ENCODE measurements at places on chromosomes 12 and 14.

DNA sequence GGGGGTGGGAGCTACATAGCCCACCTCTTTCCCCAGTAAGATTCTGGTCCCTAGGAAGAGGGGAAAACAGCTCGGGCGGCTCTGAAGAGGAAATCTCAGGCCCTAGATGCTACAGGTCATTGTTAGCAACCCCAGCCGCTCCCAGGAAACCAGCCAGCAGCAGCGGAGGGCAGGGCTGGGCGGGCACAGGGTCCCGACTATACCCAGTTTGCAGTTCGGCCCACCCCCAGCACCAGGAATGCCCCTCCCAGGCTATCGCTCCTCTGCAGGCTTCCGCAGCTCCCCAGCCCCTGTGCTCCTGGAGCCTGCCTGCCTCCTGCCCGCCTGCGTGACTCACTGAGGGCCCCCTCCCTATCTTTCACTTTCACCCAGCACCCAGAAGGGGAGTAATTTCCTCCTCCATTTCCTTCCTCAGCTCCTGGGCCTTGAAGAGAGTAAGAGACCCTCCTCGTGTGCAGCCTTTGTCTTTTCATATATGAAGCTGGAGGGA, 27.2 kb upstream of the PNMA1 start:
- peak; percentile 81 for DNase-seq

DNA sequence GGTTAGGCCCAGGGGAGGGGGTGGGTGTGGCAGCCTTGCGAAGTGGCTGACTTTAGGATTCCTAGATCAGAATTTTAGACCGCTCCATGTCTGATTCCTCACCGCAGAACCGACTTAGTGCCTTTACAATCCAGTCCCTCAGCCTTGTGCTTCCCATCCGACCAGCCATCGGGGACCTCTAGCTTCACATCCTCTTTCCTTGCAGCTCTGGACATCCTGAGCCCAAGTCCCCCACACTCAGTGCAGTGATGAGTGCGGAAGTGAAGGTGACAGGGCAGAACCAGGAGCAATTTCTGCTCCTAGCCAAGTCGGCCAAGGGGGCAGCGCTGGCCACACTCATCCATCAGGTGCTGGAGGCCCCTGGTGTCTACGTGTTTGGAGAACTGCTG, 557 bp downstream of the COPS7A start:
- DNase-seq: peak; percentile 61

DNA sequence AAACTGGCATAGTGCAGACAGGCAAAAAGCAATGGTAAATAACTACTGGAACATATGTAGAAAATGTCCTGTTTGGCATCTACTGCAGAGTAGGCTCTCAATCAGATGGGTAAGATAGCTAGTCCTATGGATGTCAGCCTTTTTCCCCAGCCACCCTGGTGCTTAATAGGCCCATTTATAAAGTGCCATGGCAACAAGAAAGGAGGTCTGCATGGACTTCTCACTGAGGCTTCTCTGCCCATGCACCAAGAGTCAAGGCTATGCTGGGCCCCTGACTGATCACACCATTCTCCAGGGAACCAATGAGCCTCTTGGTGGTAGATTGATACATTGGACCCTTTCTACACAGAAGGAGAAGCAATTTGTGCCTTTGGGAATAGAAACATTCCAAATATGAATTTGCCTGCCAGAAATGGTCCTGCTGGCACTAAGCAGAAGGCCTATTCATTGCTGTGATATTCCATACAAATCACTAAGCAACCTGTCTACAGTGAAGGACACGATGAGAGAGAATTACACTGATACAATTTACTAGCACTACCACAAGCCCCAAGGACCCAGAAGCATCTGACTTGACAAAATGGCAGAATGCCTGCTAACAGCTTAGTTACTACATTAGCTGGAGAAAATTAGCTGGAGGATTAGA, 43.8 kb downstream of the RESF1 start:
- DNase-seq: no peak

DNA sequence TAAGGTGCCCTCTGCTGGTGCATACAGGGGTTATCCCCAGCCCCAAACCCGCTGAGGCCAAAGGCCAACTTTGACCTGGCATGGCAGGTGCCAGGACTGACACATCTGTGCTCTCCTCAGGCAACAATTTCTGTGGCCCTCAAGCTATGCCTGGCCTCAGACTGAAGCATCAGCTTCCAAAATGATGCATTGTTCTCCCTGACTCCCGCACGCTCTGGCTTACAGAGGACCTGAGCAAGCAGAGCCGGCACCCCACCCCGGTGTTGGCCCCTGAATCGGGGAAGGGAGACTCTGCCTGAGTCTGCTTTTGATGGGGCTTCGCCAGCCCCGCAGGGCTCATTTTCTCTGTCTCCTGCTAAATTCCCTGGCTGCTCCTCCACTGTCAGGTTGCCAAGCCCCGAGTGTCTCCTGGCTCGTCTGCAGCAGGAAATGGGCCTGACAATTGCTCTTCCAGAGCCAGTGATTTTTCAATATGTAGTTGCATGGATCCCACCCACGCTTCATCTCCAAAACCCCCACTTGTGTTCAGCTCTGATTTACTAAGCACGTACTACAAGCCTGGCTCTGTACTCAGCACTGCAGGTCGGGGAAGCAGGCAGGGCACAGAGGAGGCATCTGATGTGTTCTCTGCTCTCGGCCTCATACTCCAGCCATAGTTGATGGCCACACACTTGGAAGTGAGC, 126.1 kb downstream of the SLC38A6 start:
- DNase-seq: no peak

DNA sequence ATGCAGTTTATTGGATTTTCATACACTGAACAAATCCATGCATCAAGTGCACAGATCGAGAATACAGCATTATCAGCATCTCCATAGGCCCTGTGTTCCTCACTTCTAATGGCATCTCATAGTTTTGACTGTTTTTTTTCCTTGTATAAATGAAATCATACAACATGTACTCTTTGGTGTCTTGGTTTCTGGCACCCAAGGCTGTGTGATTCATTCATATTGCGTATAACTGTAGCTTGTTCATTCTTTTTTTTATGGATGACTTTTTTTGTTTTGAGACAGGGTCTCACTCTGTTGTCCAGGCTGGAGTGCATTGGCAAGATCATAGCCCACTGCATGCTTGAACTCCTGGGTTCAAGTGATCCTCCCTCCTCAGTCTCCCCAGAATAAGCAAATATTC, 14.3 kb downstream of the RASSF8 start:
- no peak for DNase-seq

GRCh38 chr14:22560662-22561365, 28.2 kb downstream of the DAD1 start:
- no peak for DNase-seq
